ENCODE measurements at places on chromosomes 3 and 15.
A peak's percentile ranks its signal among the peaks of the same experiment; 100 is the strongest.

- no peak for DNase-seq
Measured at GRCh38 chr3:59660852-59661625, 611.2 kb upstream of the CFAP20DC start.

- DNase-seq: no peak
Measured at GRCh38 chr15:78492872-78493271, 14.5 kb upstream of the HYKK start.

GRCh38 chr15:78232951-78233350, 1.4 kb downstream of the ACSBG1 start:
- no peak for DNase-seq

DNA sequence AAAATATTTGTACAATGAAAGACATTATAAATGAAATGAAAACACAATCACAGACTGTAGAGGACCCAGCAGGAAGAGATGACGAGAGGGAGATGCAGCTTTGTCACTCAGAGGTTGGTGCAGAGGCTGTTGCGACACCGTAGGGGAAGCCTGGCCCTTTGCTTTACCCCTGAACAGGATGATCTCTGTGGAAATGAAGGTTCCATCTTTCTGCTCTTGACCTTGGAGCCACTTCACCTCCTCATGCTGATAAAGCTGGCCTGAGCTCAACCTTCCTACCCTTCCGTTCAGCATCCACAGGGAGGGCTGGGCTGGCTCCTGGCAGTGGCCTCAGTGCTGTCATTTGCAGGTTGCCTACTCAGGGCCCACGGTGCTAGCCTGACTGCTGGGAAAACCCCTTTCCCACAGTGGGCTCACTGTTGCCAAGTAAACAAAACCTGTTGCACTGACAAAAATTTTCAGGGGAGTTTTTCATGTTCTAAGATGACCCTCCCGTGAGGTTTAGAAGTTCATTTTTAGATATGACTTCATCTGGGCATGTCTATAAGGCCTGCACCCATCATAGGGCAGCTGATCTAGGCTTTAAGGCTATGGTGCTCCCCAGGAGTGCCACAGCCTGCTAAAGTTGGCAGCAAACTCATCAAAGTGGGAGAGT, 3.0 kb upstream of the CD80 start:
- DNase-seq: no peak

DNA sequence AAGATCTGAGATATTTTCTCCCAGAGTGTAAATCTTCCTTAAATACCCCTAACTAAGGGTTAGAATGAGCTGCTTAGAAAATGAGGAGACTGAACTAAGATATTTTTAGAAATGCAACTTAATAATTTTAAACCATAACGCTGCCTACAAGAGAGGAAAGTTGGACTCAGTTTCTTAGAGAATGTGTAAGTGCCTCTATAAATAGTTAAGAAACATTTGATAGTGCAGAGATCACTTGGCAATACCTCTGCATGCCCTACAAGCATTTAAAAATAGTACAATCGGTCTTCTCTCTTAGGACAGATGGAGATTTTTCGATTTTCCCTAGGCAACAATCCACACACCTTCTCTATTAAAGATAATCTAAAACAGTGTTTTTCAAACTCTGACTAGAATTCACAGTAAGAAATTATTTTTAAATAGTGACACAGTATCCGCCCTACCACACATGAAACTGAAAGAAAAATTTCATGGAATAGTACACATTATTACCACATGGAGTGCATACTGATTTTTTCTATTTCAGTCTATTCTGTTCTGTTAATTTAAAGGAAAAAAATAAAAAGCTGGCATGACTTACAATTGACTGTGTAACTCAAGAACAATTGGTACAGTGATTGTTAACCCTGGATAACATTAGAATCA, 83.2 kb downstream of the GADL1 start:
- no peak for DNase-seq

- no peak for DNase-seq
Measured at GRCh38 chr3:99950921-99951320, 133.3 kb downstream of the CMSS1 start.

GRCh38 chr15:28107111-28107903, 8.2 kb upstream of the OCA2 start:
- DNase-seq: no peak

GRCh38 chr15:38367476-38367875, 86.5 kb upstream of the FAM98B start:
- no peak for DNase-seq

- DNase-seq: peak; percentile 17
Measured at GRCh38 chr15:48076454-48076853, 44.3 kb upstream of the SLC24A5 start.

- no peak for DNase-seq
Measured at GRCh38 chr3:194198938-194199337, 63.0 kb downstream of the HES1 start.

GRCh38 chr15:51759557-51760070, 8.2 kb downstream of the TMOD2 start:
- peak; percentile 57 for DNase-seq

GRCh38 chr3:50347187-50347813, 1.8 kb upstream of the ZMYND10 start:
- DNase-seq: peak; percentile 82

DNA sequence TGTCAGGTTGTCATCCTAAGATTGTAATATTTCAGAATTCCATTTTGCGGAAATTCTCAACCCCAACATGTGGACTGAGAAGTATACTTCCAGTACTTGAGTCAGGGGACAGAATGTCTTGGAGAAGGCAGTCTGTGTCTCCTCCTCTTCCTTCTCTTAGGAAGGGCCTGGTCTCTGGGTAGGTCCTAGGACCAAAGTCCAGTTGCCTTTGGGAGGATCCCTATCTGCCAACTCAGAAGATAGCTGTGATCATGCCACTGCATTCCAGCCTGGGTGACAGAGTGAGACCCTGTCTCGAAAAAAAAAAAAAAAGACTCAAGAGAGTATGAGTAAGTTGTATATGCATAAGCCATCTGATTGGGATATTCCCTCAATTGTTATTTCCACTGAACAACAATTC, 23.9 kb upstream of the FAM3D start:
- DNase-seq: no peak

- DNase-seq: no peak
Measured at GRCh38 chr3:11014253-11014652, 21.7 kb downstream of the SLC6A1 start.

- DNase-seq: no peak
Measured at GRCh38 chr3:1462371-1462770, 369.5 kb downstream of the CNTN6 start.

DNA sequence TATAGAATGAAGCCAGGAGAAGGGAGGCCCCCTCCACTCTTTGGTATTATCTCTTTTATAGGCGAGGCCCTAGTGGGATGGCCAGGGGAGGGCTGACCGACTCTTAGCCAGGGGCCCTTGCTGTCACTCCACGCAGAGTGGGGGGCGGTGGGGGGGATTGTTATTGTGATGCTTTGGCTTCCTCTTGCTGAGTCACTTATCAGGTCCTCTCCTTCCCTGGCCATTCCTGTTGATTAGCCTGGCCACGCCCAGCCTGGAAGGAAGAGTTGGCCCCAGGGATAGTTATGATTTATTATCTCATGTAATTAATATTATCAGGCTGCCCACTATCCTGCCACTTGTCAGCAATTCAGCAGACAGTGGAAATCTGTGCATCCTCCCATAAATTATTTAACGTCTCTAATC, 25.5 kb upstream of the SKOR1 start:
- no peak for DNase-seq

- no peak for DNase-seq
Measured at GRCh38 chr3:147404000-147404799, 2.1 kb downstream of the ZIC4 start.

GRCh38 chr3:97940034-97940433, 32.2 kb downstream of the RIOX2 start:
- no peak for DNase-seq

GRCh38 chr3:196189566-196190347, 21.4 kb downstream of the ZDHHC19 start:
- no peak for DNase-seq

DNA sequence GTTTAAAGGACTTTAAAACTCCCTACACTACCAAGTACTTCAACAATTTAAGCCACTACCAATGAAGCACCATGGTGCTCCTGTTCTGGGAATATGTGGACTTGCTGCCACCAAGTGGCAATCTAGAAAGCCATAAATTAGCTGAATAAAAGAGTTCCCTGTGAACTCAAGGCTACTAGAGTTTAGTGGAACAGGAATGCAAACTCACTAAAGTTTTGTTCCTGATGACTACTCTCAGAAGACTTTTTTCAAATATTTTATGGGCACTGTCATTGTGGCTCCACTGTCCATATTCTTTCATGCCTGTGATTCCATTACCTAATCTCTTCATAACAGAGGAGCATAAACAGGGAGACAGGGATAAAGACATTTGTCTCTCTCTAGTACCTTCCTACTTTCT, 63.9 kb downstream of the TMCC1 start:
- peak; percentile 91 for DNase-seq

GRCh38 chr3:178255315-178255714, 280.9 kb upstream of the KCNMB2 start:
- no peak for DNase-seq

GRCh38 chr3:193757457-193757856, 164.4 kb downstream of the OPA1 start:
- DNase-seq: no peak

- peak; percentile 76 for DNase-seq
Measured at GRCh38 chr3:196563721-196564225, 4.6 kb downstream of the WDR53 start.

DNA sequence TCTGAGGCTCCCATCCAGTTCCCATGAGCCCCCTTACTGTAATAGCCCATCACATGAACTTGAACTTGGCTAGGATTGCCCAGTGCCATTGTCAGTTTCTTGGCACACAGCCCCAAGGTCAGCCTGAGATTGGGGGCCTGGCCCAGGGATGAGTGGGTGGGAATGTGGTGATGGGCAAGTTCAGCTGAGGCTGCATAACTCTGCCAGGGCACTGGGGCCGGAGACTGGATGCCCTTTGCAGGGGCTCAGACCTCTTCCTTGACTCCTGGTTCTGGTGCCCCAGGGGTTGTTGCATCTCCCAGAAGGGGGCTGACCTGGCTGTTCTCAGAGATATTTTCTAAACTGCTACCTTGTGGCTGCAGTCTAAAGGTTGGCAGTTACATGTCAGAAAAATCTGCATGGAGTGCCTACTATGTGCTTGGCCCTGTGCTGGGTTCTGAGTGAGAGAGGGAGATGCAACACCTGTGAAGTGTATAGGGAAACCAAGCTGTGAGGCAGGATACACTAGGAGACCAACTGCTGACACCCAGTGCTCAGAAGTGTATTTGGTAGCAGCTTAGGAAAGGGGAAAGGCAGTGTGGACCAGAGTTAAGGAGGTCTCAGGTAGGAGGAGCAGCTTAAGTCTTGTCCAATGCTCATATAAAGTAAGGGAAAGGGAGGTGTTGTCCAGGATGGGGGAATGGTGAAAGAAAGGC, 74.8 kb upstream of the PRR23C start:
- no peak for DNase-seq

DNA sequence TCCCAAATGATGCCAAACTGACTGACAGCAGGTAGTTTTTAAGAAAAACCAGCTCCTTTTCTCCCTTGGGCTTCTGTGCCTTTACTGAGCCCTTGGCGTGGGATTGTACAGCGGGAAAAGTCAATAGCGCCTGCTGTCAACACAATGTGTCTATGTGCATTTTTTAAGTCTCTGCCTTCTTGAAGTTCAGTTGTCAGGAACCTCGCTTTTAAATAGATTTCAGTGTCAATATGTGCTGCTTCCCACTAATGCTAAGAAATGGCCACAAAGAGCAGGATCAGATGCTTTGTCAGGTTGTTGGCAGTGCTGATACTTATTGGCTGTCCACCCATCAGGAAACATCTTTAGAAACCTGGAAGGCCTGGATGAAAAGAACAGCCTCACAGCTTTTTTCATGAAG, 424.4 kb downstream of the C3orf38 start:
- no peak for DNase-seq

DNA sequence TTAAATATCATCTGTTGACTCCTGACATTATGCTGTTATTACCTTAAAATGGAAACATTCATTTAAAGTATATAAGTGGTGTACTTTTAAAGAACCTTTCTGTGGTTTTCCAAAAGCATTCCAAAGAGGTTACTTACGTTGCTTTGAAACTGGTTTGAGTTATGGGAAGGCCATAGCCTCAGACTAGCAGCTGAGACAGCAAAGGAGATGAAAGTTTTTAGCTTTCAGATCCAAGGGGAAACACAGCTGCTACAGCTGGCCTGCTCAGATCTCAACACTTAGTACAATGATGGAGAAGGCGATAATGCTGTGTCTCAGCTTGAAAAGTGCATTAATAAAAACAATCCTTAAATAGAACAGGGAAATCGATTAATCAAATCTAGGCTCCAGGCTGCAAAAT, 921.1 kb downstream of the ROBO1 start:
- peak; percentile 45 for DNase-seq

DNA sequence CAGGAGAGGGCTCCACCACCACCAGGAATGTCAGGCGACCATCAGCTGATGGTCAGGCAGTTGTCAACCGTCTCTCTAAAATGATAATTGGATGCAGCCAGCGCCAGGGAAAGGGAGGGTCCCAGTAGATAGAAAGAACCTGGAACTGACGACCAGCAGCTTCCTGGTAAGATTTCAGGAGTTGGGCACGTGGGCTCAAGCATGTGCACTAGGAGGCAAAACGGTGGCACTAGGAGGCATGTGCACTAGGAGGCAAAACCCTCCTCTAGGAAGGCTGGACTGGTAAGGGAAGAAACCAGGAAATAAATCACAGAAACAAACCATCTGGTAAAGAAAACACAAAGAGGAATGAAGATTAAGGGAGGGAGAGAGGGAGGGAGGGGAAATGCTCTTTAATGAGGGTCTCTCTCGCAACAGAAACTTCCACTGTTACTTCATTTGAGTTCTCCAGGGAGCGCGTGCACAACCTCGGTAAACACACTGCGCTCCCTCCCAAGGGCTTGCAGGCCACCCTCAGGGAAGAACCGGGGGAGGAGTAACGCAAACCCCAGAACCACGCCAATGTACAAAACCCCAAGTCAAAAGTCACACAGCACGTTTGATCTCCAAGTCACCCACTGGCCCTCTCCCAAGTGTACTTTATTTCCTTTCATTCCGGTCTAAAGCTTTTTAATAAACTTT, 116.7 kb downstream of the XXYLT1 start:
- DNase-seq: peak; percentile 31

DNA sequence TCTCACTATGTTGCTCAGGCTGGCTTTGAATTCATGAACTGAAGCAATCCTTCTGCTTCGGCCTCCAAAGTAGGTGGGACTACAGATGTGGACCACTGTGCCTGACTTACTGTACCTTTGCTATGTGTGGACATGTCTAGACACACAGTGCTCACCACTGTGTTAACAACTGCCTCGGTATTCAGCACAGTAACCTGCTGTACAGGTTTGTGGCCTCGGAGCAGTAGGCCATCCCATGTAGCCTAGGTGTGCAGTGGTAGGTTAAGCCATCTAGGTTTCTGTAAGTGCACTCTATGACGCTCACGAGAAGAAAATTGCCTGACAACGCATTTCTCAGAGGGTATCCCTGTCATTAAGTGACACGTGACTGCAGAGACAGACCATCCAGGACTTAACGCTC, 70.3 kb downstream of the TAMM41 start:
- DNase-seq: no peak

- no peak for DNase-seq
Measured at GRCh38 chr15:60323322-60323721, 74.5 kb downstream of the ANXA2 start.

Measured in ELR (cell line).